ENCODE measurements at places on chromosomes 6 and 20. TPM values are rescaled to one million over a fixed set of nuclear protein-coding genes. Genes with fewer than 3 reads are reported as not detected.

The ITPA gene
- total RNA-seq: 44.7 TPM

The WFDC10B gene
- not detected for total RNA-seq

The PPIL6 gene
- 2.9 TPM for total RNA-seq

The ATP6V1G2 gene
- 0.55 TPM for total RNA-seq

The TRAPPC3L gene
- total RNA-seq: not detected

The TNNC2 gene
- 5.4 TPM for total RNA-seq

The TRIM15 gene
- 51.4 TPM for total RNA-seq

The PKHD1 gene
- 0.22 TPM for total RNA-seq

The SLC24A3 gene
- 34.9 TPM for total RNA-seq

The MYCT1 gene
- total RNA-seq: 3.8 TPM

The SAMD3 gene
- 0.90 TPM for total RNA-seq

The LIN28B gene
- not detected for total RNA-seq

The LY6G6F gene
- total RNA-seq: not detected

The POPDC3 gene
- not detected for total RNA-seq

The CST4 gene
- total RNA-seq: not detected

The TOX2 gene
- total RNA-seq: 5.5 TPM

The SYNE1 gene
- total RNA-seq: 78.6 TPM

The FAM8A1 gene
- total RNA-seq: 35.1 TPM

The OR12D3 gene
- total RNA-seq: not detected

The SEL1L2 gene
- total RNA-seq: not detected

The BMP2 gene
- 22.5 TPM for total RNA-seq

The PXDC1 gene
- total RNA-seq: 9.2 TPM

The CARMIL1 gene
- total RNA-seq: 44.8 TPM

The ADGRB3 gene
- total RNA-seq: 0.43 TPM

The SUPT3H gene
- 3.5 TPM for total RNA-seq

The AP5S1 gene
- total RNA-seq: 13.9 TPM

The APCDD1L gene
- 0.23 TPM for total RNA-seq

All from mucosa of descending colon (tissue), 3 donors.